ENCODE measurements at places on chromosomes 11 and 22. TPM values are rescaled to one million over a fixed set of nuclear protein-coding genes. Genes with fewer than 3 reads are reported as not detected.

DNA sequence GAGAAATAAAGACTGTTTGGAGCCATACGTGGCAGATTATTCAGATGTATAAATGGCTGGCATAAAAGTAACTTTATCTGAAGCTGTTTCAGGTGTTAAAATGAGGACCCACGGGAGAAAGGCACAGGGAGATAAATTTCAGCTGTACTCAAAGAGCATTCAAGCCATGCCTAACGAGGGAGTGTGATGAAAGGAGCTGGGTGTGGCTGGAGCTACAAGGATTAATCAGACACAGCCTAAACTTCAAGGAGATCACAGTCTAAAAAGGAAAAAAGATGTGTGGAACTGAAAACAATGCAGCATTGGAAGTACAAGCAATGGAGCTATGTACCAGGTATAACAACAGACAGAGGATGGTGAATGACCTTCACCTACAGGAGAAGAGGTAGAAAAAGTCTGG lies 120.8 kb upstream of the APOA1 start:
- no peak overlapping the region for H3K4me3 ChIP-seq
- peaks cover 8% of the 10 kb centered on the region for H3K36me3 ChIP-seq
- DNase-seq = no peak
- no peaks in the 10 kb centered on the region for H3K27me3 ChIP-seq
- H3K27ac ChIP-seq = no peak overlapping the region

GRCh38 chr22:28799606-28800307 lies 612 bp downstream of the XBP1 start:
- peaks cover 36% of the 10 kb centered on the region for H3K36me3 ChIP-seq
- DNase-seq = peak; percentile 86
- peak overlapping the region; percentile 96 for H3K27ac ChIP-seq
- H3K4me3 ChIP-seq = peak overlapping the region; percentile 87
- peaks cover 58% of the 10 kb centered on the region for H3K4me1 ChIP-seq

DNA sequence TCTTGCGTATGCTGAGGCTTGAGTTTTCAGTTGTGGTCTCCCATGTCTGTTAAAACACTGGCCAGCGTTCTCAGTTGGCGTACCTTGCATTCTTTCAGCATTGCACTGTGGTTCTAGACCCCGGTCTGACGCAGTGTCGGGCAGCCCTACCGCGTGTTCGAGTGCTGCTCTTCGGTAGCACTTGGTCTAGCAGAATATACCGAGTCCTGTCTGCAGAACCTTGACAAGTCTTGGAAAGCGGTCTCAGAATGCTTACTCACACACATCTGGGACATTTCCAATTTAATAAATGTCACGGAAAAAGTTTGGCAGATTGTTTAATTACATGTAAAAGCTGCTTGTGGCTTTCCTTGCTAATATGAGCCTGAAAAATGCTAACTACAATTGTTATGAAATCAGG lies 32.6 kb downstream of the PPFIA1 start:
- H3K4me3 ChIP-seq = no peak overlapping the region
- DNase-seq = peak; percentile 66
- peaks cover 14% of the 10 kb centered on the region for H3K36me3 ChIP-seq
- H3K27me3 ChIP-seq = no peaks in the 10 kb centered on the region

- no peak overlapping the region for H3K4me3 ChIP-seq
- H3K4me1 ChIP-seq = no peaks in the 10 kb centered on the region
- no peaks in the 10 kb centered on the region for H3K27me3 ChIP-seq
- H3K36me3 ChIP-seq = no peaks in the 10 kb centered on the region
These were observed 63.7 kb downstream of the MACROD1 start for GRCh38 chr11:64102005-64102738.

GRCh38 chr11:128171506-128171905 lies 415.9 kb downstream of the ETS1 start:
- no peaks in the 10 kb centered on the region for H3K4me1 ChIP-seq
- H3K36me3 ChIP-seq = no peaks in the 10 kb centered on the region
- no peak overlapping the region for H3K4me3 ChIP-seq
- no peaks in the 10 kb centered on the region for H3K27me3 ChIP-seq
- DNase-seq = no peak

GRCh38 chr11:19116276-19116970 lies 545 bp upstream of the ZDHHC13 start:
- H3K36me3 ChIP-seq = no peaks in the 10 kb centered on the region
- DNase-seq = no peak
- no peak overlapping the region for H3K4me3 ChIP-seq
- H3K4me1 ChIP-seq = peaks cover 5% of the 10 kb centered on the region

GRCh38 chr11:64196626-64197025 lies 9.9 kb upstream of the FERMT3 start:
- H3K4me3 ChIP-seq = no peak overlapping the region
- no peak for DNase-seq

GRCh38 chr11:36450110-36450572 lies 59.9 kb downstream of the TRAF6 start:
- H3K27me3 ChIP-seq = no peaks in the 10 kb centered on the region
- H3K27ac ChIP-seq = no peak overlapping the region
- H3K4me3 ChIP-seq = no peak overlapping the region
- no peaks in the 10 kb centered on the region for H3K36me3 ChIP-seq
- H3K4me1 ChIP-seq = peaks cover 10% of the 10 kb centered on the region
- DNase-seq = peak; percentile 43

DNA sequence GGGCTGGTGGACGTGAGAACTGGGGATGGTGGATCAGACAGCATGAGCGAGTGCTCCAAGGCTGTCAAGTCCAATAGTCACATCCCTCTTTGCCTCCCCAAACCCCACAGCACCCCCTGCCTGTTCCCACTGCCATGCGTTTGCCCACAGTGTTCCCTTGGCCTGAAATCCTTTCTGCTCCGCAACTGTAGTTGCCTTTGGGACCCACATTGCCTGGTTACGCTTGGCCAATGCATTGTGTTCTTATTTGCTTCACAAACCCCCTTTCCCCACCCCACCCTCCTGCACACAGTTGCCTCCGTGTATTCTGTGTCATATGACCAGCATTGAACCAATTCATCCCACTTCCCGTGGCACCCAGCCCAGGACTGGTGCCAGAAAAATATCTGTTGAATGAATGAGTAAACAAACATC lies 2.1 kb upstream of the KIAA0930 start:
- H3K27ac ChIP-seq = no peak overlapping the region
- H3K4me3 ChIP-seq = no peak overlapping the region
- no peak for DNase-seq
- H3K27me3 ChIP-seq = no peaks in the 10 kb centered on the region
- no peaks in the 10 kb centered on the region for H3K4me1 ChIP-seq
- H3K36me3 ChIP-seq = no peaks in the 10 kb centered on the region

DNA sequence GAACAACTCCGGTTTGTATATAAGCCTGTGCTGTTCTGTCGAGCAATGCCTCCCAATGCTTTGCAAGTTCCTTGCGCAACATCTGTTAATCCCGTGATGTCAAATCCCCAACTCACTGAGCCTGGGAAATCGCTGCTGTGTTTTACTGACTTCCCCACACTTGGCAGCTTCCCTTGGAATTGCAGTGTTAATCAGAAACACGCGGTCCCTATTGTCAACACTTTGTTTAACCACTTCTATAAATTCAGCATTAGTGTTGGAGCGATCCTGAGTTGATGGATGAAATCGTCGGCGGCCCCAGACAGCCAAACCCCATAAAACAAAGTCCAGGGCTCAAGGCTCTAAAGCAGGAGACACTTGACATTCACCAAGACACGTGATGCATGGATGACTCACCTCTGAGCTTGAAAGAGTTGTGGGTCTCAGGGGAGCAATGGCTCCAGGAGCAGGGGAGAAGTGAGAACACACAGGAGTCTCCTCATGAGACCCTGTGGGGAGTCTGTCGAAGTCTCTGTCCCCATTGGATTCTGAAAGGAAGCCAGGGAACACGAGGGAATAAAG lies 555.3 kb downstream of the MIAT start:
- DNase-seq = peak; percentile 75
- H3K36me3 ChIP-seq = no peaks in the 10 kb centered on the region
- no peak overlapping the region for H3K4me3 ChIP-seq
- peaks cover 6% of the 10 kb centered on the region for H3K27me3 ChIP-seq
- H3K4me1 ChIP-seq = no peaks in the 10 kb centered on the region
- peak overlapping the region; percentile 48 for H3K27ac ChIP-seq

GRCh38 chr22:20267441-20268278 lies 458 bp downstream of the RTN4R start:
- H3K4me3 ChIP-seq = no peak overlapping the region
- no peak overlapping the region for H3K27ac ChIP-seq
- DNase-seq = no peak

- no peaks in the 10 kb centered on the region for H3K4me1 ChIP-seq
- no peak overlapping the region for H3K4me3 ChIP-seq
- no peaks in the 10 kb centered on the region for H3K36me3 ChIP-seq
- H3K27me3 ChIP-seq = peaks cover 4% of the 10 kb centered on the region
- H3K27ac ChIP-seq = no peak overlapping the region
These were observed 30.2 kb downstream of the SLC5A1 start for GRCh38 chr22:32073262-32073661.

GRCh38 chr11:45208135-45208534 lies 61.7 kb downstream of the PRDM11 start:
- DNase-seq = no peak
- peaks cover 8% of the 10 kb centered on the region for H3K36me3 ChIP-seq
- H3K4me1 ChIP-seq = peaks cover 11% of the 10 kb centered on the region
- no peaks in the 10 kb centered on the region for H3K27me3 ChIP-seq
- H3K27ac ChIP-seq = peak overlapping the region; percentile 80

DNA sequence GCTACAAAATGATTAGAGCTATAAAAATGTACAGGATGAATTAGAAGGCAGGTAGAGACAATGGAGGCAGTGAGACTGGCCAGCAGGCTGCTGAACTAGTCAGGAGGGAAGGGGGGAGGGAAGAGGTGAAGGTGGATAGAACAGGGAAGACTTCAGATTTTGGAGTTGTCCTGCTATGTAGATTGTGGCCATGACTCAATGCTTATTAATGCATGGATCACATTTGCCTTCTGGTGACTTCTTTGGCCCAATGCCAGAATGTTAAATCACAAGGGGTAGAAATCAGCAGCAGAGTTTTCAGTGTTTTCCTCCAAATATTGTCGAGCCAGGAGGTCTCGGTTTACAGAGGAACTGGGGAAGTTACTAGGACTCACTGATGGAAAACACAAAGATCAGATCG lies 346.6 kb downstream of the AASDHPPT start:
- no peaks in the 10 kb centered on the region for H3K4me1 ChIP-seq
- no peaks in the 10 kb centered on the region for H3K36me3 ChIP-seq
- no peak overlapping the region for H3K4me3 ChIP-seq
- no peaks in the 10 kb centered on the region for H3K27me3 ChIP-seq
- H3K27ac ChIP-seq = no peak overlapping the region

DSCAML1 gene
- total RNA-seq = 0.50 TPM

LRRC56 gene
- total RNA-seq = 0.41 TPM

ANO9 gene
- total RNA-seq = not detected

PNPLA3 gene
- total RNA-seq = 0.36 TPM

PRAME gene
- total RNA-seq = 1.1 TPM

ALKBH8 gene
- total RNA-seq = 6.0 TPM

SMTNL1 gene
- not detected for total RNA-seq
